ENCODE measurements at places on chromosomes 7 and 10.

GRCh38 chr7:41367967-41368882 lies 334.7 kb downstream of the INHBA start:
- no peak for DNase-seq

DNA sequence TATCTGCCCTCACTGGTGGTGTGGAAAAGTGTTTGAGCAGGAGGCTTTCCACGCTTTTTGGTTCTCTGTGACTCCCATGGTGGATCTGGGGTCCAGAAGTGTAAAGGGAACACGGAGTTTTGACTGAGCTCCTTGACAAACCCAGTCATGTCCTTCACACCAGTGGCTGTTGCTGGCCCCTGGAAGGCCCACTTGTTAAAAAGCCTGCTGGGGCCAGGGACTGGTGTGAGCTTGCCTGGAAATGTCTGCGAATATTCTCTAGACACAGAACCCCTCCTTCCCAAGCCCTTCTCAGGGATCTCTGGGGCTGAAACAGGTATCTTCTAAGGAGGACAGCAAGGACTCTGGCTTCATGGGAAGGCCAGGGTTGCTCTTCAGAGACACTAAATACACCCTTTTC lies 343.0 kb downstream of the TCERG1L start:
- no peak for DNase-seq

DNA sequence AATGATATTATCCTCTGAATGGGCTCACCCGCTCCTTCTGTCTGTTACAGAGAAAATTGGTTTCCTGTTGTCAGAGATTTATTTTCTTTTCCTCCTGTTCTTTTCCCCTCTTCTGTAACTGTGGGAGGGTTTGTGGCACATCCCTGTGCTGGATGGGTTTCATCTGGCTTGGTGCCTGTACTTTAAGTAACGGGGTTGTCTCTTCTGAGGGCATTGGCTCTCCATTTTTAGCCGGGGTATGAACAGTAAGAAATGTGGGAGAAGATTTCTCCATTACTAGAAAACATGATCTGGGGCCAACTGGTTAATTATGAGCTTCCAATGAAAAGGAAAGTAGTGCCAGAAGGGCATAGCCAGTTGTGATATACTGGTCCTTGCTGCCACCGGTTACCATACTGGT lies 142.6 kb downstream of the SND1 start:
- DNase-seq, result no peak

- no peak for DNase-seq
These were observed 13.1 kb downstream of the FXYD4 start for GRCh38 chr10:43384252-43385221.

- no peak for DNase-seq
These were observed 107.5 kb downstream of the REEP3 start for GRCh38 chr10:63628526-63629362.

DNA sequence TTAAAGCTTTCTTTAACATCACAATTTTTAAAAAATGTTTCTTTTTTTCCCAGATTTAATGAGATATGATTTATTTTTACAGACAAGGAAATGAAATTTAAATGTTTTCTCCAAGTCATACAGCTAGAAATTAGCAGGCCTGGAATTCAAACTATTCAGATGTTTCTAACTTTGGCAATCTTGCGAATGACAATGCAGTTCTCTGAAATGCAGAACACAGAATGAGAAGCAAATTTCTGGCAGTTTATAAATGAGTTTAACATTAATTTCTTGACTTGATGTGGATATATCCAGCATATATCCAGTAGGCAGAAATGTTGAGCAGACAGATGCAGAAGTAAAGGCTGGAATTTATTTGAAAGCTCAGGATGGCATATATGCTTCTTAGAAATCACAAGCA lies 227.5 kb downstream of the THSD7A start:
- no peak for DNase-seq

DNA sequence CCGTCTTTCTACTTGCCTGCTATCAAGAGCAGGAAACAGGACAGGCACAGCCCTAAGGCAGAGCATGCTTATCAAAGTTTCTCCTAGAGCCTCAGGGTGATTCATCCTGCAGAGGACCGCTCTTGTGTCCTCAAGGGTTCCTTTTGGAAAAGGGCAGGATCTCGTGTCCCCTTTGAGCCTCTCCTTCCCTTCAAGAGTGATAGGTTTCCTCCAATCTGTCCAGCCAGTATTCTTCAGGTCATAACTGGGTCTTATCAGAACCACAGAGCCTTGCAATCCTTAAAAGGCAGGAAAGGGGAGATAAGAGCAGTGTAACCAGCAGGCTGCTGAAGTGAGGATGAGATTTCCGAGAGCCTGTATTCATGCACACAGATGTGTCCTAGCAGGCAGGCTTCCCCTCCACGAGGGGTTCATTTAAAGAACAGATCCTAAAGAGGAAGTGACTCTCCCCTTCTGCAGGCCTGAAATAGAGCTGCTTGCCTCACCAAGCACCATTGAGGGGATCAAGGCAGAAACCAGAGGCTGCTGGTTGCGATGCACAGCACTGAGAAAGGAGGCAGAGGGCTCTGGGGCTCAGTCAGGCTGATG lies 90.5 kb upstream of the SVIL start:
- no peak for DNase-seq

Measured in GOT3 (cell line).